ENCODE measurements at places on chromosomes 1 and 21. TPM values are rescaled to one million over a fixed set of nuclear protein-coding genes. Genes with fewer than 3 reads are reported as not detected.

GRCh38 chr1:147851149-147851548, 51.4 kb upstream of the GJA8 start:
- peak; percentile 33 for DNase-seq

GRCh38 chr1:56216218-56216617, 363.1 kb downstream of the PLPP3 start:
- no peak for DNase-seq

- no peak for DNase-seq
These were observed 156.2 kb upstream of the CTTNBP2NL start for GRCh38 chr1:112239683-112240330.

- no peak for DNase-seq
These were observed 170.8 kb downstream of the SIPA1L2 start for GRCh38 chr1:232459087-232459486.

- no peak for DNase-seq
These were observed 190.2 kb upstream of the LYPLAL1 start for GRCh38 chr1:218983433-218983832.

DNA sequence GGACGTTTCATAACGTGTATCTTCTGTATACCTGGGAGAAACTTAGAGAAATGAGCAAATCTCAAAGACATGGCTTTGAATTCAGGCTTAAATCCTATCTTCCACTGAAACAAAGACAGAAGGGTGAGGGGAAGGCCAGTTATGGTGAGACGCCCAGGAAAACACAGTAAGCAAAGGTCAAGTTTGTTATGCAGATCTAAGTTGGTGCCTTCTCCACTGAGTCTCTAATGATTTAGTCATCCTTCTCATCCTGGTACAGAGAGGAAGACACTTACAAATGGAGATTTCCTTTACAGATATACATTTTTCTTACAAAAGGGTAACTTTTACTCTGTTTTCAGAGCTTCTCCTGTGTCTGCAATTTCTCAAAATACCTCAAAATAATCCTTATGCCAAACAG, 64.4 kb downstream of the MAP3K7CL start:
- DNase-seq = no peak

PADI1 gene
- total RNA-seq = not detected

Data from pulmonary artery endothelial cell (primary cell).